ENCODE measurements at places on chromosomes 7 and 10.

- DNase-seq: no peak
These were observed 97.4 kb downstream of the AVL9 start for GRCh38 chr7:32592701-32593100.

DNA sequence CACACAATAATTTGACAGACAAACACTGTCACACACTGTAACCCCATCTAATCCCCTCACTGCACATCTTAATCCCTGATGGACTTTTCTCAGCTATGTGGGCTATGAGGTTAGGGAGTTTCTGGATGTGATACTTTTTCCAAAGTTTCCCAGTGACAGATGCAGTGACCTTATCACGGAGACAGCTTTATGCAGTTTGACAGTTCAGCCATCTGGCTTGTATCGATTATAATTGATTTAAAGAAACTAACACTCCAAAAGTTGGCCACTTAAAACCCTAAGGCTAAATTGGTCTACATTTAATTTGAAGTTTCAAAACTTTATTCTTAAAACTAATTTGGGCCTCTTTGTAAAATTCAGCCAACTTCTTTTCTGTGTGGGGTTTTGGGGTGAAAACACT is 196.7 kb downstream of the SDK1 start:
- no peak for DNase-seq

DNA sequence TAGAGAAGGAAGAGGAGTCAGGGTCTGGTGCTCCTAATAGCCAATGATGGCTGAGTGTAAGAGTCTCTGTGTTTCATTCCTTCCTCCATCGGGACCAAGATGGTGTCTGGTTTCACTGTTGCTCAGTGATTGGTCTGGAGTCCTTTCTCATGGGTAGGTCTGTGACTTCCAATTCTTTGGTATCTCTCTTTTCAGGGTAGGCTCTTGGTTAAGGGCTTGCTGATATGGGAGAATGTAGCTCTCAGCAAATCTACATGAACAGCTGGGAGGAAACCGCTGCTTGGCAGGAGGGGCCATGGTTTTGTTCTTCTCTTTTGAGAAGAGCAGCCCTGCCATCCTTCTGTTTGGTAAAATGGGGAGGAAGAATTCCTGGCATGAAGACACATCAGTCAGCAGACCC is 209.1 kb upstream of the PODXL start:
- no peak for DNase-seq

DNA sequence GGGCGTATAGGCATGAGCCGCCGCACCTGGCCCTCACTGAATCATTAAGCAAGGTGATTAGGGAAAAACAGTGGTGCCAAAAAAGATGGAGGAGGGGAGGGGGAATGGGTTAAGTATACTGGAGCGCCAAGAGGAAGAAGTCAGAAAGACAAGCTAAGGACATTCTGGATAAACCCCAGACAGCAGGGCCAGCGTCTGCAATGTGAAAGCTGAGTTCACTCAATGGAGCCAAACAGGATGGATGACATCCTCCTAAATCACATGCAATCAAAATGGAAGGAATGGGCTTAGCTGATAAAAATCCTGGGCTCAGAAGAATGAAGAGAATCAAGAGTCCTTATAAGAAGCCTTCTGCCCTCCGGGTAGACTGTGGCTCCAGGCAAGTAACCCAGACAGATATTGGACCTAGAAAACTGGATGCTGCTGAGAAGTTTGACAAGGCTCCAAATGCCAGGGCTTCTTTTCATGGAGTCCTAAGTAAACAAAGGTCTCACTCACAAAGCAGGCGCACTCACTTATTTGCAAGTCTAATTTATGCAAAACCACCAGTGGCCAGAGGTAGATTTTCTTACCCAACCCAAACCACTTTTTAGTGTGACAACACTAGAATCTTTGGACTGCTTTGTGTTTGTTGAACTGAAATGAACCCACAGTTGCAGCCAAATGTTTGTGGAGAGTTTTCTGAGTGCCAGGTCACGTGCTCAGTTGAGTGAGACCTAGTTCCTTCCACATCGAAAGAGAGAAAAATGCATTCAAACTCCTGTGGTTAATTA is 519.1 kb upstream of the AUTS2 start:
- DNase-seq: no peak

GRCh38 chr10:52400562-52400961 is 86.5 kb downstream of the DKK1 start:
- no peak for DNase-seq

DNA sequence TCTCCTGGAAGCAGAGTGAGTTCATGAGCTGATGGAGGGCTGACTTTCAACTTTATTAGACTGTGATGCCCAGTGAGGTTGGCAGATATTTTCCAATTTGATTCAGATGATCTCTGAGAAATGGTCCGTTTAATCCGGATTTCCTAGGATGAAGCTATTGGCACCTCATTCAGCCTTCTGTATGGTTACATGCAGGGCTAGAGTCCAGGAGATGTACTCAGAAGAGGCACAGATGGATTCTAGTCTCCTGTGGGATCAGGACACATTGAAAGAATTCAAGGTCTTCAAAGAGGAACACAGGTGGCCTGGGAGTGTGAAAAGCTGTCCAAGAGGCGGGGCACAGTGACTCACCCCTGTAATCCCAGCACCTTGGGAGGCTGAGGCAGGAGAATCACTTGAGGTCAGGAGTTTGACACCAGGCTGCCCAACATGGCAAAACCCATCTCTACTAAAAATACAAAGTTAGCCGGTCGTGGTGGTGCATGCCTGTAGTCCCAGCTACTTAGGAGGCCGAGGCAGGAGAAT is 23.0 kb upstream of the RHEB start:
- no peak for DNase-seq

GRCh38 chr10:88557658-88558057 is 25.5 kb downstream of the RNLS start:
- DNase-seq: no peak

DNA sequence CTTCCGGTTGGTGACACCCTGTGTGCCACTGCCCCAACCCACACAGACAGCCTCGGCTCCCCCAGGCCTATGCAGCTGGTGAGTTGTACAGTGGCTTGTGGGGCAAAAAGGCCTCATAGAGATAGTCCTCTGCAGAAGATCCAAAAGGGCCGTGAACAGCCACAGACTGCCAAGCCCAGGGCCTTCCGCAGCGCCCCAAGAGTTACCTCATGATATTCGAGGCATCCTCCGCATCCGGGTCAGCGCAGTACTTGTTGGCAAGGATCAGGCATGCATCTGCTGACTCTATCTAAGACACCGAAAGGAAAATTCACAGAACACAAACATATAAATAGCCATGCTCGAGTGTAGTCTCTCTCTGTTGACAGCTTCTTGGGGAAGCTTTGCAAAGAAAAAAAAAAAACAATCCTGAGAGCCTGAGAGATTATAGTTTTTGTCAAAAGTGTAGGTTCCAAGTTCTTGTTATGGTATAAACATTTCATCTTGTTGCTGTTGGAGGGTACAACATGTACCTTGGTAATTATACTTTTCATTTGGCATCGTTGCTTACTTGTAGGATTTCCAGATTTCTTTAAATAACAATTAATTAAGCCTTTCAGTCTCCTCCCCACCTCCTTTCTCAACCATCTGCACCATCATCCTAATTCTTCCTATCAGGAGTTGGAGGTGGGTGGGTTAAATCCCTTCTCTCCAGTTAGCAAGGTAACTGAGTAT is 553.0 kb downstream of the KCNMA1 start:
- no peak for DNase-seq
